Central memory CD4-positive, alpha-beta T cell (primary cell): ENCODE measurements at places on chromosomes 11 and 22.

- no peak for DNase-seq
Observed at GRCh38 chr11:110852921-110853490, 140.8 kb upstream of the ARHGAP20 start.

DNA sequence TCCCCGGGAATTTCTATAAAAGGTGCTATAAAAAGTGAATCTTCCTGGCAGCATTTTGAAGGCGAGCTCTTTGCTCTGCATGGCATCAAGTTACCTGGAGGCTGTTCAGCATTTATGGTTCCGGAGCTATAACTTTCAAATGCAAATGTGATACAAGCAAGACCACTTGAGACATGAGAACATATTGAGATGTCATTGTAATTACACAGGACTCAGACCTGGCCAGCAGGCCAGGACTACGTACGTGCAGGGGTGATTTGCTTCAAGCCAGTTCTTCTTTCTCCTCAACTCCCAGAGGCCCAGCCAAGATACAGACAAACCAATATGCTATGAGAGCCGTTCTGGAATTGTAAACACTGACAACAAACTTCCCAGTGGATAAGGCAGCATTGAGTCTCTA lies 227.4 kb upstream of the FAT3 start:
- no peak for DNase-seq

DNA sequence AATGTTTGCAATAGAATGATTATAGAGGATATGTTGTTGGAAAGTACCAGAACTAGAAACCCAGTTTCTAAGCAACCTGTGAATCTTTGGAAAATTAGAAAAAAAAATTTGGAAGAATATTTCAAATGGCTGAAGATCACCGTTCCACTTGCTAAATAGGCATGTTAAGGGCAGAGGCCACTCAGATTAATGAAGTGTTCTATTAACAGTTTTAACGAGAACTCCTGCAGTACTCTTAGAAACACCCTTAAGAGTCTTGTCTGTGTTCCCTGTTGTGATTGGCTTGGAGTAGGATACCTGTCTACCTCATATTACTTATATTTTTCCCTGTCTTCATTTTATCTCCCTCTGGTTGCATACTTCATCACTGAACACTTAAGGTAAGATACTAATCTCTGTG lies 4.6 kb downstream of the C11orf54 start:
- DNase-seq, result no peak

DNA sequence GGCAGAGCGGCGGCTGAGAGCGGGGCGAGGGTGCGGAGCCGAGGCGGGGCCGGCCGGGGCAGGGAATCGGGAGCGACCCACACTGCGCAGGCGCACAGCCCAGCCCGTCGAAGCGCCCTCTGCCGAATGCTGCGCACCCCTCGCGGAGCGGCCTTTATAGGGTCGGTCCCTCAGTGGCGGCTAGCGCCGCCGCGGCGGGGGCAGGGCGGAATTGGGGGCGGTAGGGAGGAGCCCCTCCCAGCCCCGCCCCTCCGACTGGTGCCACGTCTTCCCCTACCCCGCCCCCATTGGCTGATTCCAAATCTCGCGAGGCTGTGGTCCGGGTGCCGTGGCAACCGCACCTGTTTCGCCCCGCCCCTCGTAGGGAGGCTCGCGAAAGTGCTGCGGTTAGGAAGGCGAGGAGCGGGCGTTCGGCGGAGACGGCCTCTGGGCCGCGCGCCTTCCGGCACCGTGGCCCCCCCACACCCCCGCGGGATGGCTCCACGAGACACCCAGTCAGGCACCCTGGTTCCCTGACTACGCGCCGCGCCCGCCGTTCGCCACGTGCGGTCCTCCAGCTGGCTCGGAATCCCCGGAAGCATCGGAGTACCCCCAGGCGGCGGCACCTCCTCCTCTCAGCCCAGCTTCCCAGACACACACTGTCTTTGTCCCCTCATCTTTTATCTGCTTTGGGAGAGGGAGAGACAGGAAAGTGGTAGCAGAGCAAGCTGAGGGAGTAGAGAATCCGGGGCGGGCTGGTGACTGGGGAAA lies at the start of gene EHD1:
EHD1 (minus strand) TSS at position 128 of the 750 bp plus-strand sequence. CDS start 157 bp downstream, outside the sequence.
- peak; percentile 100 for DNase-seq

GRCh38 chr22:27245056-27245455 lies 556.5 kb downstream of the MN1 start:
- no peak for DNase-seq

DNA sequence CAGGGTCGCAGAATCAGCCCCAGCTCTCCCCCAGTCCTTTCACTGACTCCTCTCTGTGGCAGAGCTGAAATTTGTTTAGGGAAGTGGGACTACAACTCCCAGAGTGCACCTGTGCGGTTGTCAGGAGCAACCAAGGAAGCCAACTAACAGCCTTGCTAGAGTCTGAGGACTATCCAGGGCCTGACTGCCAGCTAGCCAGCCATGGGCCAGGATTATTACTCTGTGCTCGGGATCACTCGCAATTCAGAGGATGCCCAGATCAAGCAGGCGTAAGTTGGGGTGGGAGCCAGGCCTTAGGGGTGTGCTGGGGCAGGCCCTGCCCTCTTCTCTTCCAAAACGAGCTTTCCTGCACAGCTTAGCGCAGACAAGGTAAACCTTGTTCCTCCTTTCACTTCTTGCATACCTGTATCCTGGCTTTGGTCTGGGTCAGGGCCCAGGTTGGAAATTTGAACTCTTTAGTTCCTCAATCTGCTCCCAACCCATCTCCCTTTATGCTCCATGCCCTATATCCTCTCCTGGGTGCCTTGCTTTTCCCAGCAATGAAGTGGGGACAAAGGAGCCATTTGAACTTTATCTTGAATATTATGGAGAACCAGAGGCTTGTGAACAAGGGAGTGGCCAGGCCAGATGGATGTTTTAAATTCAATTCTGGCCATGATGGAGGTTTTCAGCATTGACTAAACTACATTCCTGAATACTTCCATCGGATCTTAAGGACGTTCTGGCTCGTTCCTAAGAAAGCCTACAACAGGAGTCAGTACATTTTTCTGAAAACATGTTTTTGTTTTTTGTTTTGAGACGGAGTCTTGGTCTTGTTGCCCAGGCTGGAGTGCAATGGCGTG lies at the start of gene DNAJB13:
DNAJB13 (plus strand) TSS at position 158 of the 842 bp plus-strand sequence; CDS start at position 202, 44 bp downstream.
- DNase-seq, result no peak

DNA sequence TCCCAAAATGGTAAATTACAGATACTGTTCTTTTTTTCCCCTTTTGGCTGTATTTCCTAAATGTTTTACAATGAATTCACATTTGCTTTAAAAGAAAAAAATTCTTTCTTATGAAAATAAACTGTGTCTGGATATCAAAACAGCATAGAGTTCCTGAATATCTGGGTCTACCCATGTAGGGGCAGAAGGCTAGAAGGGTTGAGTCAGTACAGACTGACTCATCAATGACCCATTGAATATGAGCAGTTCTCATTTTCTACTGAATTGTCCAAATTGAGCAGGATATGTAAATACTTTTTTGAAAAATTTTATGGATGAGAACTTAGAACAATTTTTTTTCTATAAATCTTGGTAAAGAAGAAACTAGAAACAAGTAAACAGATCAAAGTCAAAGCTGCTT lies 16.3 kb upstream of the C11orf87 start:
- no peak for DNase-seq

GRCh38 chr22:19595532-19595931 lies 71.3 kb upstream of the CLDN5 start:
- DNase-seq, result no peak

GRCh38 chr11:19864141-19865140 lies 151.8 kb downstream of the NAV2 start:
- no peak for DNase-seq

DNA sequence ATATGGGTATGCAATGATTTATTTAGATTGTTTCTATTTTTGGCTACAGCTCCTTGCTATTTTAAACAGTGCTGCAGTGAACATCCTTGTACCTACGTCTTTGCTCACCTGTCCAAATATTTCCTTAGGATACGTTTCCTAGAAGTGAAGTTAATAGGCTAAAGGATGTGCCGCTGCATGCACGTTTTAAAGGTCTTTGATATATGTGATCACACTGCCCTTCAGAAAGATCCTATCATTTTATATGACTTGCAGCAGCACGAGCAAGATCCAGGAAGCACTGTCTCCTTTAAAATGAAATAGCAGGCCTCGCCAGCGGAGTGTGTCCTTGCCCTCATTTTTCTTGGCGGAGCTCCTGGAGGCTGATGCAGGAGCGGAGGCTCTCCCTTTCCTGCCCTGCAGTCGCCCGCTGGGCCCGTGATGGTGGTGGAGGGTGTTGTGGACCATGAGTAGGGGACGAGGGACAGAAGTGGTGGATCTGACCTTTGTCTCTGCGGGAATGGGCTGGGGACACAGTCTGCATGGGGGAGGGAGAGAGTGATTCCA lies 19.4 kb downstream of the RPS6KA4 start:
- no peak for DNase-seq

- no peak for DNase-seq
Observed at GRCh38 chr22:35637254-35637653, 11.0 kb upstream of the APOL6 start.

DNA sequence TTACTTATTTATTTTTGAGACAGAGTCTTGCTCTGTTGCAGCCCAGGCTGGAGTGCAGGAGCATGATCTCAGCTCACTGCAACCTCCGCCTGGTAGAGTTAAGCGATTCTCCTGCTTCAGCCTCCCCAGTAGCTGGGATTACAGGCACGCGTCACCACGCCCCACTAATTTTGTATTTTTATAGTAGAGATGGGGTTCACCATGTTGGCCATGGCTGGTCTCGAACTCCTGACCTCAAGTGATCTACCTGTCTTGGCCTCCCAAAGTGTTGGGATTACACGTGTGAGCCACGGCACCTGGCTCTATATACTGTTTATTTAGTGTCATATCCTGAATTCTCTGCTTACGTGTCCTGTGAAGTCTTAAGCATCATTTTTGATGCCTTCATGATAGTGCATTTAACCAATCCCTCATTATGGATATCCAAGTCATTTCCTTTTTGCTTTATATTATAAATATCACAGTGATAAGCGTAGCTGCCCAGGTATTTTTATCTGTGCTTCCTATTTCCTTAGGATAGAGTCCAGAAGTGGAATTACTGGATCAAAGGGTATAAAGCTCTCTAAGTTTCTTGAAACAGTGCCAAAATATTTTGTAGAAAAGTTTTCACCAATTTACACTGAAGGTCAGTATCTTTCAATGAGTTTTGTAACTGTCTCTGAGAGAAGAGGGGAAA lies 871 bp upstream of the SIDT2 start:
- DNase-seq, result no peak

DNA sequence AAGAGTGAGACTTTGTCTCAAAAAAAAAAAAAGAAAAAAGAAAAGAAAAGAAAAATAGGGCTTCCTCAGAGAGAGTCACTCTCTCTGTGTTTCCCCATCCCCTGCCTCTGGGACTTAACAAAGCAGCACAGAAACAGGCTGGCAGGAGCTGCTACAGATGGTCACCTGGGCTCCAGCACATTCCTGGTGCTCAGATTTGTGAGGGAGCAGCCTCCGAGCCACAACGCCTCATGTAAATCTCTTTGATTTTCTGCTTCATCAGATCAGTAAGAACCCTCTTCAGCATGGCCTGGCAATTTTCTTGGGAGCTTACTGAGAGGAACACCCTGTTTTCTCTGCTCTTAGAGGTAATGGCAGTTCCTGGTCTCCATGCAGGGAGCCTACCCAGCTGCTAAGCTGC lies 15.2 kb upstream of the LDHA start:
- DNase-seq, result no peak

GRCh38 chr22:45208993-45209838 lies 31.5 kb downstream of the KIAA0930 start:
- DNase-seq, result no peak

DNA sequence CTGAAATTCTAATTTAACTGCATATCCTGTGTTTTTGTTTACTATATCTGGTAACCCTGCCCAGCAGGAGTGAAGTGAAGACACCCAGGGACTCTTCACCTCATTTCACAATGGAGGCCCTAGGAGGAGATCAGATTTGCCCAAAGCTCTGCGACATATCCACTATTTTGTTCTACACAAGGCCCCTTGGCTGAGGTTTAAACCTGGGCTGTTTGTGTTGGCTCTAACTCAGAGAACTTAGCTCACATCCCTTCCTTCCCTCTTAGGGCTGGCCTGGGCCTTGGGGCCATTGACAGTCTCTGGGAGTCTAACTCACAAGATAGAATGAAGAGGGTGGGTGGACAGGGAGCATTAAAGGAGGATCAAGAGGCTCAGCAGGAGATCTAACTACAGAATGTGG lies 8.2 kb upstream of the PLA2G3 start:
- no peak for DNase-seq

- no peak for DNase-seq
Observed at GRCh38 chr11:81987829-81988472, 745.7 kb downstream of the FAM181B start.

DNA sequence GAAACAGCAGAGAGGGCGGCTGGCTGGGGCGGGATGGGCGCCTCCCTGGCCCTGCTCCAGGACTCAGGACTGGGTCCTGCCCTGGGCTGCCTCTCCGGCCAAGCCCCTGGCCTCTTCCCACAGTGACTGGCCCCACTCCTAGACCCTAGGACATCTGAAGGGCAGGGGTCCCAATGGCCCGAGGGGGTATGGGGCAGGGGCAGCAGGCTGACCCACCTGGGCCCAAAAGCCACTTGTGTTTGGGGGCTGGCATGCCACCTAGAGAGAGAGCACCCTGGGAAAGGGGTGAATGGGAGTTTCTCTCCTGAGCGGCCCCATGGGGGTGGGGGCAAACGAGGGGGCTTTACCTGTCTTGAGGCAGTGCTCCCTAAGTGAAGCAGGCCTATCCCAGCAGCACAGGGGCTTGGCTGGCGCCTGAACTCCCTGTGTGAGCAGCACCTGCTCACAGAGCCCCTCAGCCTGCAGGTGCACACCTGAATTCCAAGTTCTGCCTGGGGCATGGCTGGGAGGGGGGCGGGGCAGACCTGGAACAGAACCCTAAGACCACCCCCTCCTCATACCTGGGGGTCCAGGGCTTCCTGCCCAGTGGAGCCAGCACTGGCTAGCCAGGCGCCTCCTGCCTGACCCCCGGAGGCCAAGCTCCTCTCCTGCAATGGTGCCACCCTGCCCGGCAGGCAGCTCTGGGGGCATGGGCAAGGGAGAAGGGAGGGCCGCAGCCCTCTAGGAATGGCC lies 16.9 kb downstream of the DUSP8 start:
- DNase-seq, result no peak

DNA sequence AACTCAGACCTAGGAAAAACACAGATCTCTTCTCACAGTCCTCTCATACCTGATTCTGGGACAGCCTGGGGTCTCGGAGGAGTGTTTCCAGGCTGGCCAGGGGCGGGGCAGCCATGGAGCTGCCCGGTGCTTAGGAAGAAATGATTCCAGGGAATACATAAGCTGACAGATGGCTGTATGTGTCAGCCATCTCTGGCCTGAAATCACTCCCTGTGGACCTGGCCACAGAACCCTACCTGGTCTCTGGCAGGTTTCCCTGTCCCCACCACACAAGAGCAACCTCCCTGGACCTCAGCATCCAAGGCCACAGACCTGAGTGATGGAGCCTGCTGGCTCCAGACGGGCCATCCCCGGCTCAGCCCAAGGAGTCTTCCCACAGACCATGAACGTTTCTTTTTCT lies 10.0 kb downstream of the GGA1 start:
- DNase-seq, result no peak

- no peak for DNase-seq
Observed at GRCh38 chr11:39247570-39248137, 2211.8 kb downstream of the LRRC4C start.

DNA sequence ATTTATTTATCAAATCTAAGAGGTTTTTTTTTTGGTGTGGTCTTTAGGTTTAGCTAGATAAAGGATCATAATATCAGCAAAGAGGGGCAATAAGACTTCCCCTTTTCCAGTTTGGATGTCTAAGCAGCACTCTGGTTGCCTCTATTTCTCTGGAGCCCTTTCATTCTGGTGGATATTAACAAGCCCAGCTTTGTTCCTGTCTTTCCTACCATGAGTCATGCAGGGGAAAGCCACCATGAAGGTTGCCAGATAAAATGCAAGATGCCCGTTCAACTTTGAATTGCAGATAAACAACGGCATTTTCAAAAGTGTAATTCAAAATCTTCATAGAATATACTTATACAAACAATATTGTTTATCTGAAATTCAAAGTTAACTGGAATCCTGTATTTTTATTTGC lies 143.6 kb downstream of the ADAMTS15 start:
- no peak for DNase-seq
